ENCODE measurements at places on chromosomes 13 and 19.

DNA sequence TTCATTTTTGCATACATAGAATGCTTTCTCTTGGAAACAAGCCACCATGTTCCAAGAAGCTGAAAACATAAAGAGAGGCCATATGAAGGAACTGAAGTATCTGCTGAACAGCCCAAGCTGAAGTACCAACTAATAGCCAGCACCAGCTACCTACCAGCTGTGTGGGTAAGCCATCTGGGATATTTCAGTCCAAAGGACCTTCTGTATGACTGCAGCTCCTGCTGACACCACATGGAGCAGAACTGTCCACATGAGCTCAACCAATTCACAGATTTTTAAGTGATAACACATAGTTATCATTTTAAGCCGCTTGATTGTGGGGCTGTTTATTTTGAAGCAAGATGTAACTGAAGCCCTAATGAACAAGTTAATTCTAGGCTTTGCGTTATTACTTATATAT, 621.1 kb upstream of the KLHL1 start:
- no peak for DNase-seq

DNA sequence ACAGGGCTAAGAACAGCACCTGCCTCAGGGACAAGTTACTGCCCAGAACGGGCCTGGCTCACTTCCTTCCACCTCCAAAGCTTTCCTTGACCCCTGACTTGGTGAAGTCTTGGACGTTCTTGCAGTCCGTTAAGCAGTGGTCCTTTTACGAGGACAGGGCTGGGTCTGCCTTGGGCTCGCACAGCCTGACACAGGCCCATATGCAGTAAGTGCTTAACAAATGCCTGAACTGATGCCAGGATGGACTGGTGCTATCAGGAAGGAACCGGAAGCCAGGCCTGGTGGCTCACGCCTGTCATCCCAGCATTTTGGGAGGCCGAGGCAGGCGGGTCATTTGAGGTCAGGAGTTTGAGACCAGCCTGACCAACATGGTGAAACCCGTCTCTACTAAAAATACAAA, 1.8 kb upstream of the PLK5 start:
- DNase-seq: no peak

DNA sequence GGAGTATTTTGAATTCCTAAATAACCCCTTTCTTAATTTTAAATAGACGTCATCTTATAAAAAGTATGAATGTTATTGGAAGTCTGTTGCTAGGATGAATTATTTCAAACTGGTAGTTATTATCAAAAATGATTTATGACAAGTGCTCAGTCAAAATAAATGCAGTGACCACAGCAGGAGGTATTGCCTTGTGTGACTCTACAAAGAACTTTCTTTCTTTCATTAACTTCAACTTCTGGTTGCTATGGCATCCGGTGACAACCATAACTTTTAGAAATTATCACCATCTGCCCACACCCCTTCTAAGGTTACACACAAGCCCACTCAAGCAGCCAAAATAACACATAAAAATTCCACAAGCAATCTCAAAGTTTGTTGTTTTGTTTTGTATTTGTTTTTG, 189.9 kb downstream of the DACH1 start:
- DNase-seq: no peak

GRCh38 chr13:38141792-38142191, 207.9 kb upstream of the UFM1 start:
- DNase-seq: no peak

DNA sequence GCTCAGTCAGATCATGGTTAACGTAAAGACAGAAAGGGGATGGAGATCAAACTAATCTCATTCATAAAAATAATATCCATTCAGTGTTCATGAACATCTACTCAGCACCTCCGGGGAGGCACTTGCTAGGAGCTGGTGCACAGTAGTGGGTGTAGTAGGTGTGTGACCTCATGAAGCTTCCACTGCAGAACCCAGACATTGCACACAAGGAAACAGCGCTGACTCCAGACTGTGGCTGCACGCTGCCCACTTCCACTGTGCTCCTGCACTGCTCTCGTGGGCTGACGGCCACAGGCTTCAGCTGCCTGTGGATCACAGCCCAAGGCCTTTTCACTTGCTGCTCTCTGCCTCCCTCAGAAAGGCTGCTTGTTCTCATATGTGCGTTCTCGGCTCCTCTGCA, 214.4 kb upstream of the ZNF507 start:
- DNase-seq: no peak

GRCh38 chr13:31456056-31456455, 256.3 kb downstream of the B3GLCT start:
- DNase-seq: no peak

DNA sequence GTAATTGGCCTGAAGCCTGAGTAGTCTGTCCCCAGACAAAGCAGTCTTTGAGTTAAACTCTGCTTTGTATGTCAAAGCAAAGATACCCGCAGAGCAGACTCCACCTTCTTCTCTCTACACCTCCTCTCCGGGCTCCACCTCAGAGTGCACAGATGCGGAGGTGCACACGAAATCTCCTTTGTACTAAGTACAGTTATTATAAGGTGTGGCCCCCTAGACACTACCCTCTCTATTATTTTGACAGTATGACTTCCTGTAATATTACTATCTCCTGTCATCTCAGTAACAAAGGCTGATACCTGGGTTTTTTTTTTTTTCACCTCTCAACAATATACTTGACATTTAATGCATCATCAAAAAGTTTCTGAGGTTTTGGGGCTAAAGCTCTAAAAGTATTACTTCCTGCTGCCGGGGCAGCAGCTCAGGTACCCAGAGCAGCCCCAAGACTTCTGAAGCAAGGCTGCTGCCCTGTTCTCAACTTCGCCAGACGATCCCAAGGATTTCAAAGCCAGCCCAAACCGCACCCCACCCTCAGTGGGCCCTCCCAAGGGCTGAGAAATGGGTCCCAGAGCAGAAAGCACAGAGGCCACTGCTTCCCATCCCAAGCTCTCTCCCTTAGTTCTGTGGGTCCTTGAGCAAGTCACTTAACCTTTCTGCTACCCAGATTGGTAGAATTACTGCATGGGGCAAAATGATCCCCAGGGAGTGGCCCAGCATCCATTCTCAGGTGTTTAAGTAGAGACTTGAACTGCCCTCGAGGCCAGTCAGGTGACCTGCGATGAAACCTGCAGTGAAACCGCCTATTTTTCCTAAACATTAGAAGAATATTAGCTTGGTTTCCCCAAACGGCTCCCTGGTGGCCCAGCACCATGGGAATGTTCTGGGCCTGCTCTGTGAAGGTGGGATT, 180.6 kb downstream of the FOXO1 start:
- DNase-seq: peak; percentile 75

- DNase-seq: no peak
Observed at GRCh38 chr19:46842791-46843190, 7.9 kb downstream of the AP2S1 start.

- DNase-seq: no peak
Observed at GRCh38 chr13:98585946-98586345, 9.0 kb upstream of the STK24 start.

DNA sequence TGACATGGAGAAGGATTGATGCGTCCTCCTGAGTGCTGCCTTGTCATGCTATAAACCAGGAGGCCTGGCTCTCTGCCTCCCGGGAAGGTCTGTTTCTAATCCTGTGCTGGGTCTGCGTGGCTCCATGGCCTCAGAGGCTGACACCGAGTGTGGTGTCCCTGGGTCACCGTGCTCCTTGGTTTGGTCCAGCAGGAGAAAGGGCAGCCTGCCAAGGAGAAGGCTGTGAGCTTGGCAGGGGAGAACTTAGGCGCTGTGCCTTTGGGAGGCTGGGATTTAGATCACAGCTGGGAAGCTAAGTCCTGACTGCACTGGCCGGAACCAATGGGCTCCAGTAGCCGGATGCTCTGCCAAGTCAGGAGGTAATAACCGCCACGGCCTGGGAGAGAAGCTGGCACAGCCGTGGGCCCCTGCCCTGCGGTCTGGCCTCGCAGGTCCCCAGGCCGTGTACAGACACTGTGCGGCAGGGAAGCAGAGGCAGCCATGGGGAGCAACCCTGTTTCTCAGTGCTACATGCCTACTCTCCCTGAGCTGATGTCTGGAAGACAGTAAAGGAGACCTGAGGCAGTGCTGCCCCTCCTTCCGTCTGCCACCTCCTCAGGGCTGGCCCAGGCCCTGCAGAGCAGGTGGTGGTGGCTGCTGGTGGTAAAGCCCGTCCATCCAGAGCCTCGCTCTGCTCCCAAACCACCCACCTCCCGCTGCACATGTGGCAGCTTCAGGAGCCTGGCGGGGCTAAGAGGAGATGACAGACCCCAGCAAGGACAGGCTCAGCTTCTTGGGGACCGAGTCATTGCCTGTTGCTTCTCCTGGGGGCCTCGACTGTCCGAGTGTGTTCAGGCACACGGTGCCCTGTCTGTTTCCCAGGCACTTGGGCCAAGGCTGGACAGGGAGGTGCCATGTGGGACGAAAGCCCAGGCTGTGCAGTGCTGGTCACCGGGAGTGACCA, 44.9 kb downstream of the C13orf46 start:
- no peak for DNase-seq

DNA sequence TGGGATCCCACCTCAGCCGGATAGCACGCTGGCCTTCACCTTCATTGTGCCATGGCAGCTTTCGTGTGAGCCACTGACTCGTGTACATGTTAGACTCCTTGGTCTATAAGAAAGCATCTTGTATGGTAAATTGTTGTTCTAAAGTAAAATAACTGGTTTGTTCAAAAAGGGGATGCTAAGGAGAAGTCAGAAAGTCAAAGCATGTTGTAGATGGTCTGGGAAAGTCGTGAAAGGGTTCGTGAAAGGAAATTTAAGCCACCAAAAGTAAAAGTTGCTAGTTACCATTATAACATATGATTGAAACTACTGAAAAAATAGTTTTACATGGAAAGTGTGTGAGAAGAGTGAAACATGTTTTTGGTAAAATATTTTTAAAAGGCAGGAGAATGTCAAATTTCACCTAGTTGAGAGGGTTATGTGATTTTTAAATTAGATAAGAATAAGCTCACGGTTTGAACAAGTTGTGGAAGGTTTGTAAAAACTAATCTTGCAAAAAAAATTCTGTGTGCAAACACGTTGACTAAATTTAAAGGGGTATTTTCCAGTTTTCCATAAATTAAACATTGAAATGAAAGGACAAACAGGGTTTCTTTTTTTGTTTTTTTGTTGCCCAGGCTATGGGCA, 23.4 kb downstream of the DPRX start:
- DNase-seq: no peak

DNA sequence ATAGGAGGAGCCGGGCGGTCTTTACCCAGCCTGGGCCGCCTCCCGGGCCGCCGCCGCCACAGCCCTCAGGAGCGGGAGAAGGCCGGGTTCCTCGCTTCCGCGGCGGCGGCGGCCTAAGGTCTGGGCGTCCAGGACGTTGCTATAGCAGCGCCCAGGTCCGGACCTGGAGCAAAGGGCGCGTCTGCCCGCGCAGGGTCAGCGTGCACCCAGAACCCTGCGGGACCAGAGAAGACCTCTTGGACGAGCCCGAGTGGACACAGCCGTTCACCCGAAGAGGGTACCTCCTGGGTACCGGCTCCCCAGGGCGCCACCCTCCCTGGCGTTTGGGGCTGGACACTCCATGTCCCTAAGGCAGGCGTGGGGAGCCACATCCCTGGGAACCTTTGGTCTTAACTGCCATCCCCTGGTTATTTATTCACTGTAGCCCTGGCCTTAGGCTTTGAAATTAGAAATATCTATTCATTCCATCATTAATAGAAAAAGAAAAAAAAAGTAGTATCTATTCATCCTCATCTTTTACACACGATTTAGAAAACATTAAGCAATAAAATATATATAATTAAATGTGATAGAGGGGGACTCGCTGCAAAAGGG, 2.4 kb downstream of the DZIP1 start:
- DNase-seq: no peak

DNA sequence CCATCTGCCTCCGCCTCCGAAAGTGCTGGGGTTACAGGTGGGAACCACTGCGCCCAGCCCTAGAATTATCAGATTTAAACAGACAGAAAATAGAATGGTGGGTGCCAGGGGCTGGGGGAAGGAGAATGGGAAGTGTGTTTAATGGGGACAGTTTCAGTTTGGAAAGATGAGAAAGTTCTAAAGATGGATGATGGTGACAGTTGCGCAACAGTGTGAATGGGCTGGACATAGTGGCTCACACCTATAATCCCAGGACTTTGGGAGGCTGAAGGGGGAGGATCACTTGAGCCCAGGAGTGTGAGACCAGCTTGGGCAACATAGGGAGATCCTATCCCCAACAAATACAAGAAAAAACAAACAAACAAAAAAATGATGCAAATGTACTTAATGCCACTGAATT, 15.9 kb downstream of the KANK2 start:
- DNase-seq: no peak

- no peak for DNase-seq
Observed at GRCh38 chr19:57961785-57962184, 12.5 kb downstream of the C19orf18 start.

- no peak for DNase-seq
Observed at GRCh38 chr19:18922228-18922985, 2.9 kb downstream of the DDX49 start.

- DNase-seq: no peak
Observed at GRCh38 chr19:47093254-47093653, 20.3 kb downstream of the ZC3H4 start.

DNA sequence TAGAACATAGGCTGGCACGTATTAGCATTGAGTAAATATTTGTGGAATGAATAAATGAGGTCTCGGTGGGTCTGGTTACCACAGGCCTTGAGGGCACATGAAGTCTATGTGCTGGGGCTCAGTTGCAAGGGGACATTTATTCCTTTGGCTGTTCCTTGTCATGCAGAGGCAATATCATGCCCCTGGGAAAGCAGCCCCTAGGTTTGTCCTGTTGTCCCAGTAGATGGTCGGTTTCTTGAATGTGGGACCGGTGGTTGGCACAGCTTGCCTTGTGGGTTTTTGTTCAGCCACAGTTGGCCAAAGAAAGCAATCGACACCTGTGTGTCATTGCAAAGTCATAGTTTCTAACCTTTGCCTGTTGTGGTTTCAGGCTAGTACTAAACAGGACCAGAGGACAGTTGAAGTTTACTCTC, 24.7 kb upstream of the GPR183 start:
- DNase-seq: no peak

- DNase-seq: no peak
Observed at GRCh38 chr19:45643927-45644771, 5.0 kb upstream of the EML2 start.

DNA sequence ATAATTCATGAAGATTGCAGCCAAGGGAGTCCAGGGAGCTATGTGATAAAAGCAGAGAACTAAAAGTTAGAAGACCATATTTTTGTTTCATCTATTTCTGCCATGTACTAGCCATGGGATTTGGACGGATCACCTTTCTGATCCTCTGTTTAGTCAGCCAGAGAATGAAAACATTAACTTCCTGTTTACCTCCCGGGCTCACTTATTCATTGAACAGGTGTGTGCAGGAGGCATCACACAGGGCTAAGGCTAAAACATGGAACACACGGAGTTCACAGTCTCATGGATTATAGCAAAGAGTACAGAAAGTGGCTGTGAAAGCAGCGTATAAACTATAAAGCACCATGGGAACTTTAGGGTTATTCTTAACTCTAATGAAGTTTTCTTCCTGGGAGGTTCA, 96.8 kb downstream of the GPR12 start:
- DNase-seq: no peak

DNA sequence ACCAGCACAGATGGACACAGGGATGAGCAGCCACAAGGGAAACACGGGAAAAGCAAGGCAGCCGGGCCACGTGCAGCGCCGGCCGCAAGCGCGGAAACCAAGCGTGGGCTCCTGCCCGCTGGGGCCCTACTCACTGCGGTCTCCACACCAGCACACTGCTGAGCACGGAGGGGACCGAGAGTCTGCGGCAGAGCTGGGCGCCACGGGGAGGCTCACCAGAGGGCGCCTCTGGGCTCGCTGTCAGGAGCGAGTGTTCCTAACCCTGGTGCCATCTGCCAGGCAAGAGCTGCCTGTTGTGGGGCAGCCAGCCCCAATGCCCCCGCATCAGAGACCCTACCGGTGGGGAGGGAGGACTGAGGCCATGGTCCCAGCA, 26.5 kb downstream of the MPND start:
- DNase-seq: peak; percentile 84

- no peak for DNase-seq
Observed at GRCh38 chr19:33453265-33453664, 68.3 kb downstream of the PEPD start.

Data from activated naive CD4-positive, alpha-beta T cell treated with Interleukin-2 at 50 U/mL for 16 hours (primary cell).